ENCODE measurements at places on chromosomes 4 and X.

DNA sequence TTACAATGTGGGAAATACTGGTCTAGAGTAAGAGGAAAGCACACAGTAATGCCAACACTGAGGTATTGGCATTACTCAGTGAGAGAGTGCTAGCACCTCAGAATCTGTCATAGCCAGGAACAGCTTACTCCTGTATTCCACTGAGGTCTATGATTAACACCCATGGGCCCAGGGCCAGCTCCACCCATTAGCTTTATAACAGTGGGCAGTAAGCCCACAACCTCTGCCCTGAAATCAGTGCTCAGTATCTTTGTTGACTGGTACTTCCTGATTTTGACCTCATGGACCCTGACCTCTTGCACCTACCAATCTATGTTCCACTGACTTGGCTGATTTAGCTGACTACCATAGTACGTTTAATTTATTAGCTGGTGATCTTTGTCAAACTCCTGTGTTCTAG is 56.1 kb downstream of the LANCL3 start:
- no peak for DNase-seq

- DNase-seq = no peak
Observed at GRCh38 chr4:141124224-141124623, 9.0 kb downstream of the RNF150 start.

DNA sequence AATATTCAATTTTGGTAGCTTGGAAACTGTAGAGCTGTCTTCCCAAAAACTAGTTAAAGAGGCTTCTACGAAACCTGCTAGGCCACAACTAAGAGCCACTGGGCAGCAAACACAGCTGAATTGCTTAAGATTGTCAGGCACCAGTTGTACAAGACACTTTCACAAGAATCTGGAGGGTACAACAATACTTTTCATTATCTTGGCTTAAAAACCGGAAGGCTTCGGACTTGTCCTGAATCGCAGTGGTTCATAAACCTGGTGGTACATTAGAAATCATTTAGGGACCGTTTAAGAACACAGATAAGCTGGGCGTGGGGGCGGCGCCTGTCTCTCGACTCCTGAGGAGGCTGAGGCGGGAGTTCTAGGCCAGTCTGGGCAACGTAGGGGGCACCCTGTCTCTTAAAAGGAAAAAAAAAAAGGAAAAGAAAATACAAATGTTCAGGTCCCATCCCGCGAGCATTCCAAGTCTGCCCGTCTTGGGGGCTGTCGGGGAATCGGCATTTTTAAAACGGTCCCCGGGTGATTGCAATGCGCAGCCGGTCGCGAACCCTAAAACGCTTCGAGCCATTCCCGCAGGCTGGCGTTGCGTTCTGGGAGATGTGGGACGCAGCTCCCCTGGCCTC is 763 bp downstream of the PYURF start:
- DNase-seq = peak; percentile 19

GRCh38 chr4:23105759-23106370 is 413.1 kb downstream of the GBA3 start:
- DNase-seq = no peak

DNA sequence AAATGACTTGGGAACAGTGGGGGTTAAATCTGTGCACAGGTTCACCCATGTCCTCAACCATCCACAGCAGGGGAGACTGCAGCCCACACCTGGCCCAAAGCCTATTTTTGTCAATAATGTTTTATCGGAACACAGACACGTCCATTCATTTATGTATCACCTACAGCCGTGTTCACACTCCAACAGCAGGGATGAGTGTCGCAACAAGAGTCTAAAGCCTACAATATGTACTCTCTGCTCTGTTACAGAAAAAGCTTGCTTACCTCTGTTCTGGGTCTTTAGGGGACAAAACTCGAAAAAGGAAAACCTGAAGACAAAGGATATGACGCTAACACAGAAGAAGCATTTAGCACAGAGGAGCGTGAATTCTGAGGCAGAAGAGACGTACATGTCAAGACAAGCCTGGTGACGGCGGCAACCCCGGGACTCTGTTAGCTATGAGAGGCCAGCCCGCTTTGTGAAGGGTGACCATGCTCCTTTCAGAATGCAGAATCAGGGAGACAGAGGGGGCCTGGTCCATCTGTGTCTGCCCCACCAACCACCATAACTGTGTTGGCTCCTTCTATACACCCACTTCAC is 45.5 kb downstream of the AFAP1 start:
- no peak for DNase-seq

DNA sequence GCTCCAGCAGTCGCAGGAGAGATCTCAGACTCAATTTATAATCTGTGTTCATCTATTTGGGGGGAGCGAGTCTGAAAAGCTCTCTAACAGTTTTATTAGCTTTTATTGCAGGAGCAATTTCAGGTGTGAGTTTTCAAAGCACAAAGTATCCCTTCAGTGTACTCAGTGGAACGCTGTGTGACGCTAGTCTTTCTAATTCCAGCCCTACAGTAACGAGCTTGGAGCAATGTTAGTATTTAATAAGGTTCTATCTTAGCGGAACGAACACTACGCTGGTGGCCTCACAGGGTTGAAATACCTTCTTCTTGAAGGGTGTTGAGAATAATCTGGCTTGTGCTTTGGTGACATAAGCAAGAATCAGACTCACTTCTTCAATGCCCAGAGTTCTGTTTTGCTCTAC is 8.4 kb downstream of the HS3ST1 start:
- DNase-seq = no peak

DNA sequence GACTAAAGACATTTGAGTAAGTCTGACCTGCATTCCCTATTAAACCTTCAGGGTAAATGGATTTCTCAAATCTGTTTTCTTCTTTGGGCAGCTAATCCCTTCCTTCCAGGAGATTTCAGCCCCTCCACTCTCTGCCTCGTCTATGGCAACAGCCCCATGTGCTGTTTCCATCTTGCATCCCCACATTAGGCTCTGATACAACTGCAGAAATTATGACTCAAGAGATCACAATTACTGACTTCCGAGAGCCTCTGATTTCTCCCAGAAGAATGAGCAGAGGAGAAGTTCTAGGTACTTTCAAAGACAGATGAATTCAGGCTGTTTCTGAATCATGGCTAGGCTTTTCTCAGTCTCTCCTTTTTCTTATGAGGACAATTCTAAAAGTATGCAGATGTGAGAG is 38.7 kb downstream of the RAI2 start:
- no peak for DNase-seq

GRCh38 chr4:8079031-8079885 is 79.4 kb downstream of the ABLIM2 start:
- no peak for DNase-seq

DNA sequence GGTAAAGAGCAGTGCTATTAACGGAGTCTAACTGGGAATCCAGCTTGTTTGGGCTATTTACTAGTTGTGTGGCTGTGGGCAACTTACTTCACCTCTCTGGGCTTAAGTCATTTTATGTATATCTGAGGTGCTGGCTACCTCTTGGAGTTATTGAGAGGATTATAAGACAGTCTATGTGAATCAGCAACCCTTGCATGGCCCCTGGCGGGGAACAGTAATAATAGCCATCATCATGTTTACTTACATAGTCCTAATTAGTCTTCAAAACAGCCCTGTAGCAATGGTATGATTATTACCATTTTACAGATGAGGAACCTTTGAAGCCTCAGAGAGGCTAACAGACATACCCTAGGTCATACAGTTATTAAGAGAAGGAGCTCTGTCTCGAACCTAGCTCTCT is 1.5 kb downstream of the HPRT1 start:
- no peak for DNase-seq

GRCh38 chr4:2079926-2080325 is 20.8 kb downstream of the NAT8L start:
- no peak for DNase-seq

DNA sequence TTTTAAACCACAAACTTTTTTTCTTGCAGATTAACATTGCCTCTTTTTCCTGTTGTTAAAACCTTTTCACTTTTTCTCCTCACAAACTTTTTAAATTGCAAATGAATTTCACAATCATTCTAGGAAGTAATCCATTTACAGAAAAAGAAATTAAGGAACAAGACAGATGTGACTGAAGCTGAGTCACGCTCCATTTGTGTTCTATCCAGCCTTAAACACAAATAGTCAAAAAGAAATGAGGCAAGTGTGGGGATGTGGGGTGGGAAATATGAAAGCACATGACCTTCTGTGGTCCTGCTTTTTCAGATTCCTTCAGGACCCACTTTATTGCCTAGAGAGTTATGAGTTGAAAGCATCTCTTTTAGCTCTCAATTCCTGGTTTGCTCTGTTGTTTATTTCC is 197.0 kb downstream of the ADGRL3 start:
- no peak for DNase-seq

DNA sequence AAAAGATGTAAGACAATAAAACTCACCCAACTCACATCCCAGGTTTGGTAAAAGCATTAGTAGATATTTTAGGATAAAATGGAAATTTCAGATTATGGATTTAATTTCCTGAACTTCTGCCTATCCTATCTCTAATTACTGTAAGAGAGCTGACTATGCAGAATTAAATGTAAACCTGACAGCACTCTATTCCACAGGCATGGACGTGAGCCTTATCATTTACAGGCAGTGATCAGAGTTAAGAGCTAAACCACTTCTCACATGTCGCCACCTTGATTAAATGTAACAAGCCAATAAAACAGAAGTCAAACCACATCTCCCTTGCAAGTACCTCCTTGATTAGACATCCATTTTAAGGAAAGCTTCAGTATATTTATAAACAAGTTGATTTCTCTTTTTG is 97.5 kb upstream of the CBR4 start:
- DNase-seq = no peak

- DNase-seq = no peak
Observed at GRCh38 chr4:610411-611261, 14.7 kb upstream of the PDE6B start.

- no peak for DNase-seq
Observed at GRCh38 chrX:45735571-45735970, 534.9 kb upstream of the DIPK2B start.

DNA sequence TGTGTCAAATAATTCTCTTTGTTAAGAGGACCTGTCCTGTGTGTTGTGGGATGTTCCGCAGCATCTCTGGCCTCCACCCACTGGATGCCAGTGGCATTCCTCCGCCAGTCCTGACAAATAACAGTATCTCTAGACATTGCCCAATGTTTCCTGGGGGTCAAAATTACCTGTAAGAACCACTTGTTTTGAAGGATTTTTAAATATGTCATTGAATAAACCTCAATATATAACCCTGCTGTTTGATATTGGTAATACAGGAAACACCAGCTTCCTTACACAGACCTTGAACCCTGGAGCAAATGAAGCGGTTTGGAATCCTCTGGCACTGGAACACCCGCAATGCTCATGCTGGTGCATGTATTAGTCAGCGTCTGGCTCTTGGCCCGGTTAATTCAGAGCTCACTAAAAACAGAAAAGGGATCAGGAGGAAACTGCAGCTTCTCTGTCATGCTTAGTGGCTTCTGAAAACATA is 101.3 kb downstream of the TBL1X start:
- peak; percentile 4 for DNase-seq

DNA sequence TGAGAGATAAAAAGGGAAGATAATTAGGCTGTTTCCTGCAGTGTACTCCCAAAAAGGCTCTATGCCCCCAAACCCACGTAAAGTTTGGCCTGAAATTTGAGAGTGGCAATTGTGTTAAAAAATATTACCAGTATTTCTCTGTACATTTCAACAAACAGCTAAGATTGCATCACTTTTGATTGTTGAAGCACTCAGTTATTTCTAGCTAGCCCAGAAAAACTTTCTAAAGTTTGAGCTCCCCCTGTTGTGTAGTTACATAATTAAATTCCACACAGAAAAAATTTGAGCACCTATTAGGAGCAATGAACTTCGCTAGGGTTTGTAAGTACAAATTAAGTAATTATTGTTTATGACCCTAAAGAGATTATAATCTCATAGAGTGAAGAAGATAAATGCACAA is 109.4 kb downstream of the DLG3 start:
- DNase-seq = no peak

DNA sequence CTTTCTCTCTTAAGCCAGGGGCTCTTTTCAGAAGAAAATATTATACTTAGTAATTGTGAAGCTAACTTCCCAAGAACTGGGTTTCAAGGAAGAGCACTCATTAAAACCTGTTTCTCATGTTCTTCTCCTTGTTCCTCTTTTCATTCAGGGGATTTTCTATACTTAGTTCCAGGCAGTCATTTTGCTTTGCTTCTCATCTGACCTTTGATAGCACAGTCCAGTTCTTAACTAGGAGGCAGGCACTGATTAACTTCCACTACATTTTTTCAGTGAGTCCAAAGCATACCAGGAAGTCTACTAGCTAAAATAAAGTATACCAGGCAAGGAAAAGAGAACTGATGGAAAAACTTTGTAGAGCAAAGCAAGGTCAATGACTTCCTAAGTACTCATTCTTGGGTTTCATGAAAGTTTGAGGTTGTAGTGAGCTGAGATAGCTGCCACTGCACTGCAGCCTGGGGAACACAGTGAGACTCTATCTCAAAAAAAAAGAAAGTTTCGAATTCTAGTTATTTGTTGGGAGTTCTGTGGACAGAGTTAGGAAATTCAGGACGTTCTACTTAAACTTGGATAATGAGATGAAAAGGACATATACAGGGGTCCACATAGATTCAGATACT is 190.1 kb upstream of the HS3ST1 start:
- no peak for DNase-seq

GRCh38 chr4:174036576-174036975 is 246.9 kb downstream of the FBXO8 start:
- DNase-seq = no peak

DNA sequence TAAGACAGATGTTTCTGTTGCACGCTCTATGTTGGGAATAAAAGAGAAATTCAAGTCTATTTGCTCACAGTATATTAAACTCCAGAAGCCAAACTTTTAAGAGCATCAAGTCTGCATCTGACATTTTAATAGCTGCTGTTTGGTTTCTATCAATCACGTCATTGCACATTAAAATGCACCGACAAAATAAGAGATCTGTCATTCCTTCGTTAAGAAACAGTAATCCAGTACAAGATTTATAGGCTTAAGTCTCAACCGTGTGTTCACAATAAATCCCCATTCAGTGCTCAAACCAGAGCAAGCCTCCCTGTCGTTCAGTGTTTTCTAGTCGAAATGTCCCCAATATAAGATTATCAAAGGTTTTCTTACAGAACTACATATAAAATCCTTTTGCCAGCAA is 89.0 kb upstream of the BMPR1B start:
- no peak for DNase-seq

DNA sequence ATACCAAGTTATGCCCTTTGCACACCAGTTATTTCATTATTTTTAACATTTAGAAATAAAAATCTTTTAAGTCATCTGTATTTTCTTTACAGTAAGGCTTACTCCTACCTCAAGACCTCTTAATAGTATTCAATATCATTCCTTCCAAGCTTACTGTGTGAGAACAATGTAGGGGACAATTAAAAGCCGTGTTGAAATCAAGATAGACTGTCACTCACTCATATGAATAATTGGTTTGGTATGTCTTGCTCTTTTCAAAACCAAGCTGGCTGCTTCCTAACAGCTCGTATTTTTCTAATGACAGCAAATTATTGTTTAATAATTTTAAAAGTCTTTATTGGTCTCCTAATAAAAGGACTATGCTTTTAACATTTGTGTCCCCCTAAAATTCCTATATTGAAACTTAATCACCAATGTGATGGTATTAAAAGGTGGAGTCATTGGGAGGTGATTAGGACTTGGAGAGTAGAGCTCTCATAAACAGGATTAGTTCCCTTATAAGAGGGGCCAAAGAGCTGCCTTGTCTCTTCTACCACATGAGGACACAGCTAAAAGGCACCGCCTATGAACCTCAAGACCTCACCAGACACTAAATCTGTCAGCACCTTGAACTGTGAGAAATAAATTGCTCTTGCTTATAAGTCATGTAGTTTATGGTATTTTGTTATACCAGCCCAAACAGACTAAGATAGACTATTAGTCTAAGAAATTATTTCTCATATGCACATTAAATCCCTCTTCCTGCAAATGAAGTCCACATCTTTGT is 4.1 kb downstream of the ABCB7 start:
- no peak for DNase-seq

GRCh38 chr4:144985531-144985930 is 112.5 kb downstream of the ANAPC10 start:
- no peak for DNase-seq
